ENCODE measurements at places on chromosomes 12 and 14.

GRCh38 chr14:35197015-35197414, 74.7 kb downstream of the PRORP start:
- DNase-seq = no peak

- no peak for DNase-seq
These were observed 506 bp downstream of the CRY1 start for GRCh38 chr12:107092669-107093416.

DNA sequence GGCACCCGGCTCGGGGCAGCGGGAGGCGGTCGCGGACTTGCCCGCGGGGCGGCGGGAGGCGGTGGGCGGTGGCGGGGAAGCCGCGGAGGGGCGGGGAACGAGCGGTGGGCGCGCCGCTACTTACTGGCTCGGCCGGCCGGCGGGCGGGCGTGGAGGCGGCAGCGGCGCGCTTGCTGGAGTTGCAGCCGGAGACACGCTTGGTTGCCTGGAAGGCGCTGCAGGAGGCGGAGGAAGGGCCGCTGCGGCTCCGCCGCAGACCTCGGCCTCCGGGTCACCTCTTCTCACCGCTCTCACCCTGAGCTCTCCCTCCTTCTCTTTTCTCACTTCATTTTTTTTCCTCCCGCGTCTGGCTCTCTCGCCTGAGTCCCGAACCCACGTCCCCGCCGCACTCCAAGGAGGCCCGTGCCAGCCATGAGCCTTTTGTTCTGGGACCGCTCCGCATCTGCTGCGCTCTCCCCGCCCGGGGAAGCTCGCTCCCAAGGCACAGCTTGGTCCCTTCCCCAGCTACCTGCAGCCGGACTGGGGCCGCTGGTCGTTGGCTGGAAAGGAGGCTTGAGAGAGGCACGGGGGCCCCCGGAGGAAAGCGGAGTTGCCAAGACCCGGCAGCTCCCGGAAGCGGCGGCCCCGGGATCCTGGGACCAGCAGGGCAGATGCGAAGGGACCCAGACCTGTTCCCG, 592 bp upstream of the KCNK10 start:
- DNase-seq = peak; percentile 89

DNA sequence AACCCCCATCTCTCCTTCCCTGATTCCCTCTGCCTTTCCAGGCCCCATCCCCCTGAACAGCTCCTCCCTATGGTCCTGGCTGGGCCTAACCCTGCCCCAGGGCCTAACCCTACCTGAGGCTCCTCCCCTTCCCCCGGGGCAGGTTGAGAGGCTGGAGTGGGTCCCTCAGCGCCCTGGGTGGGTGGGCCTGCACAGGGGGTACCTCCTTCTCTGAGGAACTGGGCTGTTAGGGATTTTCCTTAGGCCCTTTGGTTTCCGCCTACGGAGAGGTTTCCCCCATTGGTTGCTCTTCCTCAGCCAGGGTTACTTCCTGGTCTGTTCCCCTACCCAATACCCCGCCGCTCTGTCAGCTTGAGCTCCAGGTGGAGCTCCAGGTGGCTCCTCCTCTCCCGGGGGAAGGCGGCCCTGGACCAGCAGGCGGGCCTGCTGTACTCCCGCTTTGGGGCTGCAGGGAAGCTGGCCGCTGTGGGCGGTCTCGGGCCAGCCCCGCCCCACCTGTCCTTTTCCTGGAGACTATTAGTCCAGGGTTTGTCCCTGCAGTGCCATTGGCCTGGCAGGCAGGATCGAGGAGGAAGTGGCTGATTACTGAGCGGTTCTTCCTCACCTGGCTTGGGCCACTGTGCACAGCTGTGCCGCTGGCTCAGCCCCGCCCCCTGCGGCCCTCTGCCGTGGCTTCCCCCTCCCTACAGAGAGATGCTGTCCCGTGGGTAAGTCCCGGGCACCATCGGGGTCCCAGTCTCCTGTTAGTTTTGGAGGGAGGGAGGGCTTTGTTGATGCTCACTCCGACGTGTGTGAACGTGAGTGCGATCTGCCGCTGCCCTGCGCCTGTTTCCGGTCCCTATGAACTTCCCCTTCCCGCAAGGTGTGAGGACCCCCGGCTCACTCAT, 2.5 kb downstream of the C12orf57 start:
- DNase-seq = peak; percentile 75

GRCh38 chr14:78746086-78746595, 576.0 kb downstream of the NRXN3 start:
- no peak for DNase-seq

DNA sequence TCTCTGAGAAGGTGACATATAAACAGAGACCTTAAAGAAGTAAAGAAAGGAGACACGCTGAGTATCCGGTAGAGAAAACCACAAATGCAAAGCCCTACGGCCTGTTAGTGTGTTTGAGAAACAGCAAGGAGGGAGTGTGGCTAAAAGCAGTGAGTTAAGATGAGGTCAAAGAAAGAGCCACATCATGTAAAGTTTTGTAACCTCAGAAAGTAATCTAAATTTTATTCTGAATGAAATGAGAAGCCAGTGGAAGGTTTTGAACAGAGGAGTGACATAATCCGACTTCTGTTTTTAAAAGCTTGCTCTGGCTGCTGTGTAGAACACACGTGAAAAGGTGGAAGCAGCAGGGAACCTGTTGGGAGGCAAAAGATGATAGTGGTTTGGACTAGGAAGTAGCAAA, 32.6 kb downstream of the PPP2R5E start:
- DNase-seq = peak; percentile 73

- DNase-seq = no peak
These were observed 47.8 kb upstream of the EML1 start for GRCh38 chr14:99745307-99745951.

DNA sequence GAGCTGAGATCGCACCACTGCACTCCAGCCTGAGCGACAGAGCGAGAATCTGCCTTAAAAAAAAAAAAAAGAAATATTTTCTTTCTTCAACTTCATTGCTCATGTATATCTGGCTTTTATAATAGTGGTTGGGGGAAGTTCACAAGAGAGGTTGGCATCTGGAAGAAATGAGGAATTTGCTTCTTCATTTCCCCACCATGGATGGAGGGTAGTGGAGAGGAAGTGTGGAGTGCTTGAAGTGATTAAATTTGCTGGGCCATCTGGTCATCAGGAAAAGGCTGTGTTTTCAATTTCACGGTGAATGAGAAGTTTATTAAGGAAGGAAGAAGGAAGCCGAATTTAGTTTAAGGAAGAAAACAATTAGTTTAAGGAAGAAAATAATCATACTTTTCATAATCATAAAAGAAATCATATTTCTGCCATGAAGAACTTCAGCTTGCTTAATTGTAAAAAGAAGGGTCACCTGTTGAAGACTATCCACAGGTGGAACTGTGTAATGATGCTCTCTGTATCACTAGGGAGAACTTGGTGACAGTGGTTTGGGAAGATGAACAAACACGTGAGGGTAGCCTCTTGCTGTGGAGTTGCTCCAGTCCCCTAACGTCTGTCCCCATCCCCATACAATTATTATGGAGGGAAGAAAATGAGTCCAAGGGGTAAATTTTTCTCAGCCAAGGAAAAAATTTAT, 197.3 kb upstream of the ARHGAP5 start:
- DNase-seq = no peak

- peak; percentile 45 for DNase-seq
These were observed 45.5 kb upstream of the FAR2 start for GRCh38 chr12:29103539-29103974.

- peak; percentile 78 for DNase-seq
These were observed 823 bp upstream of the SMARCC2 start for GRCh38 chr12:56189918-56190694.

DNA sequence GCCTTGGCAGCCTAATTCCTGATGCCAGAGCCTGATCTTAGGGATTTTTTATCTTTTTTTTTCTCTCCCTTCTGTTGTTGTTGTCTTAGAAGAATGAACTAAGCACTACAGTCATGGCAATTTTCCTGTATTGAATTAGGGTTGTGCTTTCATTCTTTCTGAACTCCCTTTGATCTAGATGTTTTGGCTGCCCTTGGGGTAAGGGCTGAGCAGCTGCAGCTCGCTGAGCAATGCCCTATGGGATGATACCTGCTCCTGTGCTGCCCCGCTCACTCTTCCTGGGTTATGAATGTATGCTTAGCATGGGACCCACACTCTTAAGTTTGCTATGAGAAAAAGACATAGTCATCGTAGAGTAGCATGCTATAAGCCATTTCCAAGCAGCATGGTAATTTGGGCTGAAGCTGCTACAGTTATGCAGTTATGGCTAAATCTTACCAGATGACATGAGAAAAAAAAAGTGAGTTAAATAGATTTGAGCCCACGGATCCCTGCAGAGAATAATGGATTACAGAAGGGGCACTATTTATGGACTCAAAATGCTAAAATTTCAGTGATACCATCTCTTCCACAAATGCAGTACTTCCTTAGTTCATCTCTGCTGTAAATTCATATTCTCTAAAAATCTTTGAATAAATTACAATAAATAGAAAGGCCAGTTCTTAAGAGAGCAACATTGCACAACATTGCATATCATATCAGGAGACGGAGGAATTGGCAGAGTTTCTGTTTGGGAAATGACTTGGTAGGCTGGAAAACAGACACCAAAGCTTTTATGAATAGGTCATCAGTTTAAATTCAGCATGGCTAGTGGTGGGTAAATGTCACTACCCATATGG, 79.2 kb upstream of the PTHLH start:
- DNase-seq = no peak

DNA sequence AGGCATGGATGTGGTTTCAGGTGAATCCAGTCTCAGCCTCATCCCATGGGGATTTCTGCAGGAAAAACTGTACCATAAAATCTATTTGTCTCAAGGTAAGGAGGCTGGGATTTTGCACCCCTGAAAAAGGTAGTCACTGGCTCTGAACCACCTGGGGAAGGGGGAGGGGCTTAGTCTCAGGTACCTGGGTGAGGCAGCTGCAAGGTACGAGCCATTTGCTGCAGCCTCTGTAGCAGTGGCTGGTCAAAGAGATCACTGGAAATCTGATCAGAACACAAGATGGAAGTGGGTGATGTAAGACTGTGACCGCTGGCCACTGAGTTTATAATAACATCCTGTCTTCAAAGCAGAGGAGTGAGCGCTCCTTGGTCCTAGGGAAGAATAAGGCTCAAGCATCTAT, 209.9 kb upstream of the NOS1 start:
- DNase-seq = no peak

GRCh38 chr12:11651785-11652184, 2.3 kb downstream of the ETV6 start:
- no peak for DNase-seq

- no peak for DNase-seq
These were observed 35.5 kb upstream of the OSBPL8 start for GRCh38 chr12:76595056-76595455.

GRCh38 chr12:95766356-95767019, 24.1 kb downstream of the NTN4 start:
- DNase-seq = no peak

DNA sequence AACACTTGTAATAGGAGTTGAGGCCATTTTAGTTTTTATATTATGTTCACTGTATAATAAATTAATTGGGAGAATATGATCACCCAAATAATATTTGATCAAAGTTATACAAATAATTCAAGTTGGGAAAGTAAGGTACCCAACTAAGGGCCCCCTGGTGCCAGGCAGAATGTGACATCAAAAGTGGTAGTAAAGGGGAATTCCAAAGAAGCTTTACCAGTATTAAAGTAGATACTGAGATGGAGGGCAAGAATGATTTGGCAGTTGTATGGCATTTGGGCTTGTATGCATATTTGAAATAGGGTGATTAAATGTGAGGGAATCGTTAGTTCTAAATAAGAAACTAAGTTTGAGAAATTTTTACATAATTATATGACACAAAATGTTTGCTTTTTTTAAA, 17.7 kb downstream of the GXYLT1 start:
- no peak for DNase-seq

DNA sequence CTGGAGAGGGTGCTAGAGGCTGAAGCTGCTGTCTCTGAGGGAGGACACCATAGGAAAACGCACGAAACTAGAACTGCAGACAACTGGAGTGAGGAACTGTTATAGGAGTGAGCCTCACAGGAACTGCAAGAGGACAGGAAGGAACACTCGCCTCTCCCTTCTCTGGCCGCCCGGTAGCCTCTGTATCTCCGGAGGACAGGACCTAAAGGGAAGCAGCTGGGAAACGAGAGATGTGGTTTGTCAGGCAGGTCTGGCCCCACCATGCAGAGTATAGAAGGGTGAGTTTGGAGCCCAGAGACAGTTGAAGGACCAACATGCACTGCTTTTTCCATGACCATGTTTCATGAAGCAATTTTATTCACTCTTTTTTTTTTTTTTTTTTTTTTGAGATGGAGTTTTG, 127.3 kb downstream of the EFCAB11 start:
- no peak for DNase-seq

GRCh38 chr12:6768990-6769389, 2.8 kb downstream of the PTMS start:
- DNase-seq = no peak

- DNase-seq = no peak
These were observed 92.4 kb downstream of the RPS6KA5 start for GRCh38 chr14:90968025-90968424.

DNA sequence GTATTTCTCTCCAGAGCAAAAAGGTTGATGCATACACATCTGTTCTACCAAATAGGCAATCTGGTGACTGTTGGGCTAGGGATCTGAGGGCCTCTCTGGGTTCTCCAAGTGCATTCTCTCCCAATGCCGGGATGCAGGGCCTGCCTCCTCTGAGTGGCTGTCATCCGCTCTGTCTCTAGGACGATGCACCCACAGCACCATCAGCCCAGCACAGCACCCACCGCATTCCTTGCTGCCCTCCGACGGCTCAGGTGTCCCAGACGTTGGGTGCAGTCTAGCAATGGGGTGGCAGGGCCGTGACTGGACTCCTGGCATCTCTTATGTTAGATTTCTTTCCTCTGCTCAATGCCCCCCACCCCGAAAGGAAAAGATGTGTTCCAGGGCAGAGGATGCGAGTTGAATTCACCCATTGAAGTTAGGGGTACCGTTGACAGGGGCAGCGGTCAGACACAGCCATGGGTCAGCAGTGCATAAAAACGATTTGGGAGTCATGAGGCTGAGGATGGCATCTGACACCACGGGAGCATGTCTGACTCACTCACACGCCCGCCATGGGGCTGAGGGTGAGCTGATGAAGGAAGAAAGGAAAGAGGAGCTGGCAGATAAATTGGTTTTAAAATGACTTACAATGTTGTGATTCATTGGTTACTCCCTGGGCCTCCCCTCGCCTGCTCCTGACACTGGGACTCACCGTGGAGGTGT, 93.2 kb upstream of the C14orf180 start:
- no peak for DNase-seq

DNA sequence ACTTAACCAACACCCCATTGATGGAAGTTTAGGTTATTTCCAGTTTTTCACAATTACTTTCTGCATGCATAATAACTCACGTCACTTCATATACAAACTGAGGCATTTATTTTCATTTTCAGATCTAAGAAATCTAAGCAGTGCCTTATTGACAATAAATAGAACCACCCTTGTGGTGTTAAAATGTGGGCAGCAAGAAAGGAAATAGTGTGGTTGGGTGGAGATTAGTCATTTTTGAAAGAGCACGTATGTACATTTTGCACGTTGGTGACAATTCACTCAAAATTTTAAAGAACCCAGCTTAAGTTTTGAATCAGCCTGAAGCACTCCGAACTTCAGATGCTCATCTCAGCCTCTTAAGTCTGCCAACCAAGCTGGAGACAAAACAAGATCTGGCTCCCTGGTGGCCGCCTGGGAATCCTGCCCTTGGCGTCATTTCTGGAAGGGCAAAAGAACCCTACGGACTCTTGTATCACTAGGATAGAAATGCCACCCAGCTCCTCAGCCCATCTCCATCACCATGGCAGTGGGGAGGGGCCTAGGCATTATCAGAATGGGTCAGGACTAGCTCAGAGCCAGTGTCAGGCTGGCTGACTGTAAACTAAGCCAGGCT, 89.5 kb upstream of the BCL2L14 start:
- peak; percentile 70 for DNase-seq

GRCh38 chr12:83092129-83092528, 405.4 kb downstream of the TMTC2 start:
- no peak for DNase-seq
